Left forelimb (tissue), 1 donor: ENCODE measurements at places on chromosomes 3 and 15.
A peak's percentile ranks its signal among the peaks of the same experiment; 100 is the strongest.

GRCh38 chr3:45187694-45188141, 38.4 kb downstream of the TMEM158 start:
- no peak for DNase-seq

DNA sequence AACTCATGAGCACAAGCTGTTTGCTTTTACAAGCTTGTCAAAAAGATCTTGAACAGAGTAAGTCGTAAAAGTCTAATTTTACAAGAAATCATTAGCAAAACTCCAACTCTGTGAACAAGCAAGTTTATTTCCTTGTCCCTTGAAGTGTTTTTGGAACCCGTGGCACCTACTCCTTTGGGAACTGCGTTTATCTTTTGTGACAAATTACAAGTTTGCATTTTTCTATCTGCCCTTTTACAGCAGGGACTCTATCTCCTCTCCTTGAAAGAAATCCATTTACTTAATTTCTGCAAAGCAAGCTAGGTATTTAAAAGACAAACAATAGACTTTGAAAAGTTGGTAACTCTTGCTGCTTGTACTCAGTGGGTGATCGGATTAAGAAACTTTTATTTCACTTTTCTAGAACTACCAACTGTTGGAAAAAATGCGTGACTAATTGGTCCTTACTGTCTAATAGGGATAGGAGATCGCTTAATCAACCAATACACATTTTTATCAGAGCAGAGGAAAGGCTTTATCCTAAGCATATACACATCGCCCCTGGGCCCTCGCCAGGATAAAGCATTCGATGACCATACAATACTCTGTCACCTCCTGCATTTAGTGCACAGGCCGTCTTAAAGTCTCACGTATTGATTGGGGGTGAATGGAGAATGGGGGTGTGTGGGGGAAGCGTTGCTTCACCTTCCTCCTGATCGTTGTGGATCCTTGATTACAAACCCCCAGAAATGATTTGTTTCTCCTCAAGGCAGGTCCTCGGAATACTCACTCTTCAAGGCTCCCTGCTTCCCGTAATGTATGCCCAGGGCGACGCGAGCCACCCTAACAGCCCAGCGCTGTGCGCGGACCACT, 1.7 kb downstream of the PRTG start:
- DNase-seq: no peak

GRCh38 chr15:95078003-95078402, 846.6 kb downstream of the MCTP2 start:
- no peak for DNase-seq

DNA sequence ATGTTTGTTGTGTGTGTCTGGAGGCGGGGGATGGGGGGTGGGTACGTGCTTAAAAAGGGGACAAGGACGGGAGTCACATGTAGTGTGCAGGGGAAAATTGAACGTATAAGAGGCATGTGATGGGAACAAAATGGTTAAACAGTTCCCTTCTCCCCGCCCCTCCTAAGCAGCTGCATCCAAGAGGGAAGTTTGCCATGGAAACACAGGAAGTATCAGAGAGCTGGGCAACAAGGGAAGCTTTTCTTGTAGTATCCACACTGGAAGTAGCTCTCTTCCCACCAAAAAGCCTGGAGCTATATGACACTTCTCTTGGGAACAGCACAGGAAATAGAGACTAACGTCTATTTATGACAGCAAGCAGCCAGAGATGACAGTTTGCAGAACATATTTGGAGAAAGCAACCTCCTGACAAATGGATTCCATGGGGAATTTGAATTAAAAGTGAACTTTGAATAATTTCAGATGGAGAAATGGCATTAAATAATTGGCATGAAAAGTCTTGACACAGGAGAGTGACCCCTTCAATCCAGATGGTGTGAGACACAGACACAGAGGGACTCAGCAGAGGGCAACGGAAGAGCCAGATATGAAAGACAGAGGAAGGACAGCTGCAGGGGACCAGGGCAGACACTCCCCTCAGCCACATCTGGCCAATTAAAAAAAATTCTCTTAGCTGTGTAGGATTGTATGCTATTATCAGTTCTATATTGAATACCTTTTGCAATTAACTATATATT, 294.2 kb upstream of the TBL1XR1 start:
- DNase-seq: peak; percentile 76

DNA sequence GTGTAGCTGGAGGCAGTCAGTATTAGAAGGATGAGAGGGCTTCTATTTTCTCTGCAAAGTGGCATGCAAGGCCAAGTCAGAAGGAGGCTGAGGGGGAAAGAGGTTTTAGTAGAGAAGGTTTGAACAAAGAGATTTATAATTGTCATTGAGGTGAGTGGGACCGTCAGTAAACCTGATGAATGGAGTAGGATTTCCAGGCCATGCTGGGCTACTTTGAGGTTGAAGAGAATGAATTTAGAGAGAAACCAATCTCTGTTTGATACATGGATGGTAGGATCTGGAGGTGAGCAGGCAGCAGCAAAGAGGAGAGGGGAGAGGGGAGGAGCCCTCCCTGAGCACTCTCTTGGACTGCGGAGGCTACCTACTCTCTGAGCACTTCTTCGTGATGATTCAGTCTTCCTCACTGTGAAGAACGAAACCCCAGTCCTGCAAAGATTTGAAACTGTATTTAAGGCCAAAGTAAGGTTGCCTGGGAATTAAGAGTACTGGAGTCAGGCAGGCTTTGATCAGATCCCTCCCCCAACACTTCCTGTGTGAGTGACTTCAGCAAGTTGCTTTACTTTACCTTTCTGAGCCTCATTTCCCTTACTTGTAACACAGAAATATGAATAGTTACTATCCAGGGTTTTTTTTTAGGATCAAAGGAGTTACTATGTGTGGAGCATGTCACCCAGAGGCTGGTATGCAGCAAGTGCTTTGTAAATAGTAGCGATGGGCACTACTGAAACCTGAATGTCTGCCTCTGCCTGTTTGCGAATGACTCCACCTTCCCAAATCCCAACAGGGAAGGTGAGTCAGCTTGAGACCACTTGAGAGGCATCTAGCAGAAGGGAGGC, 75.8 kb downstream of the RPL39L start:
- no peak for DNase-seq

GRCh38 chr3:115982629-115983028, 359.3 kb downstream of the GAP43 start:
- no peak for DNase-seq

- DNase-seq: no peak
Observed at GRCh38 chr15:50506121-50506520, 40.3 kb downstream of the USP50 start.

DNA sequence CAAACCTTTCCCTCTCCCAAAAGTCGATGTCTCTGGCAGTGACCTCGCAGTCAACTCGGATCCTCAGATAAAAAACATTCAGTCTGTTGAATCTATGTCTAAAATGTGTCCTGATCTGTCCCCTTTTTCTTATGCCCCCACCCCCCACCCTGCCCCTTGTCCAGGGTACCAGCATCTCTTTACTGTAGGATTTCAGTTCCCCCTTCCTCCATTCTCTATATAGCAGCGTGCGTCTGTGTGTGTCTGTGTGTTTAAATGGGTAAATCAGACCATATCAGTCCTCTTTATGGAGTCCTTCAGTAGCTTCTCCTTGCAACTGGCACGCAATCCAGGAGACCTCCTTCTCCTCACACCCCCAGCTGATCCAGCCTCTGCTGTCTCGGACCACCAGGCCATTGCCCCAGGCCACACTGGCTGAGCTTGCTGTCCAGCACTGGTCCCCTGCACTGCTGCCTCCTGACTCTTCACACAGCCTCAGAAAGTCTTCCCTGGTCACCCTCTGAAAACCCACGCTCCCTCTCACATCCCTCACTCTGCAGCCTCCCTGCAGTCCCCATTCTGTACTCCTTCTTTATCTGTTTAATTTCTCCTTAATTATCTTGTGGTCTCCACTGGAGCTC, 1.5 kb downstream of the LRRK1 start:
- peak; percentile 60 for DNase-seq

- DNase-seq: no peak
Observed at GRCh38 chr15:60914360-60914759, 314.7 kb downstream of the RORA start.

DNA sequence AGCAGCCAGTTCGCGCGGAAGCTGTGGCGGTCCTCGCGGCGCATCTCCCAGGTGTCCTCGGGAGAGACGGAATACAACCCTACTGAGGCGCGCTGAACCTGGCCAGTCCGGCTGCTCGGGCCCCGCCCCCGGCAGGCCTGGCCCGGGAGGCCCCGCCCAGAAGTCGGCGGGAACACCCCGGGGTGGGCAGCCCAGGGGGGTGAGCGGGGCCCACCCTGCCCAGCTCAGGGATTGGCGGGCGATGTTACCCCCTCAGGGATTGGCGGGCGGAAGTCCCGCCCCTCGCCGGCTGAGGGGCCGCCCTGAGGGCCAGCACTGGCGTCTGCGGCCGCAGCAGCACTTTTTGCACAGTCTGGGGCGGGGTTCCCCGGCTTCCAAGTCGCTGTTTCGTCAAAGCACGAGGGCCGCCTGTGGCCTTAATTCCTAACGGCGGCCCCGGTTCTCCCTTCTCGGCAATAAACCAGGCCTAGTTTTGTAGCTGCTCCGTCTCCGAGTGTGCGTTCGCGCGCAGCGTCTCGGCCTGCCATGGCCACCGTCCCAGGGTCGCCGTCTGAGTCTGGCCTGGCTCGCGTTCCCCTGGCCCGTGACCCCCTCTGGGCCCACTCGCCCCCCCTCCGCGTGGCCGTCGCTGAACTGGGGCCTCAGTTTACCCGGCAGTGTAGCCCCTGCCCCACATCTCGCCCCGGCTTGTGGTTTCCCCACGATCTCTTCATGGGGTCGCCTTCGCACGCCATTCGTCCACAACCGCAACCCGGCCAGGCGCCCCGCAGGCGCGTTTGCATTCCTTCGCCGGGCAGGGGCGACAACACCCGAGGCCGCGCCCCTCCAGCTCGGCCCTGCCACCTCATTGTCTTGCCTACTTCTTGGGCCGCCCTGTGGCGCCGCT, 30.0 kb downstream of the NBEAL2 start:
- DNase-seq: peak; percentile 95

GRCh38 chr3:48739955-48740823, 23.2 kb upstream of the IP6K2 start:
- peak; percentile 71 for DNase-seq

- DNase-seq: no peak
Observed at GRCh38 chr3:66991459-66991858, 6.6 kb upstream of the KBTBD8 start.

- no peak for DNase-seq
Observed at GRCh38 chr15:100695048-100695447, 92.7 kb downstream of the ASB7 start.

DNA sequence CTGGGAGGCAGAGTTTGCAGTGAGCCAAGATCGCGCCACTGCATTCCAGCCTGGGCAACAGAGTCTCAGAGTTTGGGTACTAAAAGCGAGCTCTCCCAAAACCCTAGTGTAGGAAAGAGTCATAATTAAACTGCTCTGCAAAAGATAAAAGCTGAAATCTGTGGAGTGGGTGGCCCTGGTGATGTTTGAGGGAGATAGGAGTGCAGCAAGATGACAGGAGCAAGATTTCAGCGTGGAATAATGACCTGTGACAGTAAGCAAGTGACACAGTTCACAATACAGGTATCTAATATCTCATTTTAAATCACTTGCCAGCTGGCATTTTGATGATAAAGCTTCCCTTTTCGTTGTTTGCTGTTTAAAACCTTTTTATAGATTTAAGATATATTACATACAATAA, 79.3 kb downstream of the MDFIC2 start:
- DNase-seq: no peak

GRCh38 chr3:3816034-3816433, 16.8 kb downstream of the LRRN1 start:
- DNase-seq: no peak

GRCh38 chr3:16413321-16413720, 100.2 kb downstream of the RFTN1 start:
- no peak for DNase-seq

- no peak for DNase-seq
Observed at GRCh38 chr15:38111070-38111469, 141.6 kb upstream of the SPRED1 start.

DNA sequence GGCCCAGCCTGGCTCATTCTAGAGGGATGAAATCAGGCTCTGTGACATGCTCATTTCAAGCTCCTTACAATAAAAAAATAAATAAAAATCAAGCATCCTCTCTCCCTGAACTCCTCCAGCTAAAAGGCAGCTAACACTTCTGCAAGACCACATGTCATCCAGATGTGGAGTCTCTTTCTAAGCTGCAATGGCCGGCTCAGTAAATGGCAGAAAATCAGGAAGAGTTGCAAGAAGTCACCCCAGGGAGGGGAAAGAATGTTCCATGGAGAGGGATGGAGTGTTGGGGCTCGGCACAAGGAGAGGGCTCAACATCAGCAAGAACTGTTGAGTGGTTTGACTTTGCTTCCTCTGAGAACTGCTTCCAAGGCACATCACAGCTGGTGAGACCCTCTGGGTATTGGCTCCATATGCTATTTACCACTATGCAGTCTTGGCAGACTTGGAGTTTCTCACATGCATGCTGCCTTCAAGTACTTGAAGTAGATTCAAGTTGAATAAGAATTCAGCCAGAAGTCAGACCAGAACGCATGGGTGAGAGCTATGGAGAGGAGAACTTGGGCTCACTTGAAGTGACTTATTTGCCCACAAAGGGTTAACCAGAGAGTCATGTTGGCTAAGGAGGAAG, 689.0 kb downstream of the NTRK3 start:
- no peak for DNase-seq

DNA sequence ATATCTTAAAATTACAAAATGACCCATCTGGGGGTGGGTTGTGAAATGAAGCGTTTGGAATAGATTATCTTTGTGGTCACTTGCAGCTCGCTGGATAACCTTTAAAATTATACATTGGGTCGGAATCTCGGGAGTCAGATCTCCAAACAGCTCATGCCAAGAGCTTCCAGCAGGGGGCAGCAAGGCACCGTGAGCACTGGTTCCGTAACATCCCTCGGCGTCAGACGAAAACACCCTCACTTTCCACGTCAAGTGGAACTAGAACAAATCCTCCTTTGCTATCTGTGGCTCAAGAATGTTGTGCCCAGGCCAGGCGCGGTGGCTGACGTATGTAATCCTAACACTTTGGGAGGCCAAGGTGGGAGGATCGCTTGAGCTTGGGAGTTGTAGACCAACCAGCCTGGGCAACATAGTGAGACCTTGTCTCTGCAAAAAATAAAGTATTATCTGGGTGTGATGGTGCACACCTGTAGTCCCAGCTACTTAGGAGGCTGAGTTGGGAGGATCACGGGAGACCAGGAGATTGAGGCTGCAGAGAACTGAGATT, 31.1 kb downstream of the UMPS start:
- DNase-seq: peak; percentile 87

DNA sequence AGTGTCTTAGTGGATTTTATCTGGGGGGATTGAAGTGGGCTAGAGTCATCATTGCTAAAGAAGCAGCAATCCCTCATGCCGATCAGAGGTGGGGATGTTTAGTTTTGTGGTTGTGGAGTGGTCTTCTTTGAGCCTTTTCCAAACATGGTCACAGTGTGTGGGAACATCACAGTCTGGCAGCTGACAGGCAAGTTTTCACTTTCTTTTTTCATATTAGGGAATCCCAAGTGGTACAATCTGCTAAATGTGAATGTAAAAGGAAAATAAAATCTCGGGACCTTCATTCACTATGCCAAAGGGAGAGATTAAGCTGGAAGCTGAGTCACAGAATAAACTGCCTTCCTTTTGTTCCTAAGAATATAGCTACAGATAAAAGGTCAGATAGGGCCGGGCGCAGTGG, 10.4 kb upstream of the CX3CR1 start:
- no peak for DNase-seq
